ENCODE measurements at places on chromosomes 5 and 9.

- no peak for DNase-seq
Observed at GRCh38 chr9:111148052-111149017, 110.1 kb upstream of the LPAR1 start.

DNA sequence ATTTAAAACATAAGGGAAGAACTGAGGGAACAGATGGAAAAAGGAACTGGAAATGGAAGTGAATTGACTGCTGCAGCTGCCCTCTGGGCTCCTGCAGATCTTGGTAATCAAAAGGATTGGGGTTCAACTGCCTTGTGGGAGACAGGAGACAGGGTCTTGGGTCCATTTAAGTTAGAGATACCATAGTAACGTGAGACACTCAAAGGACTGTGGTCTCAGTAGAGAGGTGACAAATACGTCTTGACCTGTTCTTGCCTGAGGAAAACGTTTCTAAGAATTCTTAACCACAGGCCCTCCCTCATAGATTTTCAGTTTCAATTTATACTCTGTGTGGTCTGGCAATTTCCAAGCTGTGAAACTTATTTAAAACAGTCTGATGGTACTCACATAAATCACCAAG lies 100.8 kb upstream of the DHFR start:
- DNase-seq = peak; percentile 72

GRCh38 chr5:50704730-50705129 lies 38.3 kb downstream of the PARP8 start:
- DNase-seq = no peak

- no peak for DNase-seq
Observed at GRCh38 chr9:113416149-113416721, 5.7 kb downstream of the C9orf43 start.

DNA sequence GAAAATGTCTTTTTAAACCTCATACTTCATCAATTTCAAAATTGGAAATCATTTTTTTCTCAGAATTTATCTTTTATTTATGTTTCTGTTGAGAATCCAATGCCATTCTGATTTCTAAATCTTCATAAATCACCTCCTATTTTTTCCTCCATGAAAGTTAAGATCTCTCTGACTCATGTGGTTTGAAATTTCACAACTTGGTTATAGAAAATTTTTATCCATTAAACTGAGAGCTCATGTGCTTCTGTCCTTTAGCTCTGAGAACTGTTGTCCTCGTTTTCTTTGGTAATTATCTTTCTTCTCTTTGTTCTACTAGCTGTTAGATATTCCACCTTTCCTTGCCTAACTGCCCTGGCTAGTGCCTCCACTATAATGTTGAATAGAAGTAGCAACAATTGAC lies 1.5 kb upstream of the RNF180 start:
- no peak for DNase-seq

GRCh38 chr5:139577689-139578290 lies 16.7 kb downstream of the UBE2D2 start:
- DNase-seq = no peak

GRCh38 chr5:76571559-76571958 lies 51.6 kb downstream of the F2RL2 start:
- no peak for DNase-seq

DNA sequence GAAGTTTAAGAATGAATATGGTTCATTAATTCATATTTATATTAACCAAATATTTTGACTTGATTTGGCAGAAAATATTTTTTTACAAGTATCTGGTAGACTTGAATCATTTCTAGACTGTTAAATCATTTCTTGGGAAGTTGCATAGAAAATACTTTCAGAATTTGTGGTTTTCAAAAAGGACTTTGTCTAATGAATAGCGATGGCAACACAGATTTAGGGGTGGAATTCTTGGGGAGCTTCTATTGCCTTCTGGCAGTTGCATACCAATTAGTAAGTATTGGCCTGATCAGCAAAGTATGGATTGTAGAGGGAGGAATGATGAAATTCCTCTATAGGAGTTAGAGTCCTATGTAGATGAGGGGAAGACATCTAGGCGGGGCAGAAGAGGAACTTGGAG lies 68.6 kb upstream of the CKMT2 start:
- DNase-seq = no peak

DNA sequence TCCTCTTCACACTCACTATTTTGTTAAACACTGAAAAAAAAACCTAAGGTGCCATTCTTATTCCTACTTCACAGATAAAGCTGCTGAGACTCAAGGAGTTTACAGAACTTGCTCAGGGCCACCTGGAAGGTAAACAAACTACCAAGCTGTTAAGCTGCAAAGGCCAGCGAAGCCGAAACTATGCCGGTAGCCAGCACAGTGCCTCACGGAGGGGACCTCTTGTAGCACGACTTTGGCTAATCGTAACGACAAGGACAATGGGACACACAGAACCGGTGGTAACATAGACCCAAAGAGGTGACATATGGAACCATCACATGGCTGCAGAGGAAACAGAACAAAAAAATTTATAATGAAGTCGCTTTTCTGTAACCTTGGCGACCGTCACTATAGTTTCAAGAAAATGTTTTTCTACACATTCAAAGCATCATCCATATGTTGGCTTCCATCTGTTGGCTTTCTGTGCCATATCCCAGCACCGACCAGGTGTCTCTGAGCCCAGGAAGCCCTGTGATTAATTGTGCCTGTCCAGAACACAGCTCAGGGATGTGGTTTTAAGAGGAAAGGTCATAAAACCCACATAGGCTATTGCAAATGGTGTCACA lies 60.3 kb downstream of the S1PR3 start:
- DNase-seq = no peak

GRCh38 chr9:38619556-38620447 lies 594 bp downstream of the ANKRD18A start:
- peak; percentile 65 for DNase-seq

DNA sequence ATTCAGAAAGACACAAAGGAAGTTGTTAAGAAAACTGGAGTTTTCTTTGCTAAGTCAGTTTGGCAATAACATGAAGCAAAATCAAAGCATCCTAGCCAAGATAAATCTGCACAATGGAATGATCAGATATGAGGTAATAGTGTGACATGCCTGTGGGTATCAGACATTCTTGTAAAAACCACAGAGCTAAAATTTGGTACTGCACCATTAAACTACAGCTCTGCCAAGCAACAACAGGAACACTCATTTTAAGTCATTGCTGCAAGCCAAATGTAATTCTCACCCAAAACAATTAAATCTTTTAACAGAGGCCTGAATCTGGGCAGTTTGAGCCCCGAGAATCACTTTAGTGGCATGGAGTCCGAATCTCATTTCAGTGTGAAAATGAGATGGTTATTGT lies 96.6 kb downstream of the VCAN start:
- DNase-seq = no peak

DNA sequence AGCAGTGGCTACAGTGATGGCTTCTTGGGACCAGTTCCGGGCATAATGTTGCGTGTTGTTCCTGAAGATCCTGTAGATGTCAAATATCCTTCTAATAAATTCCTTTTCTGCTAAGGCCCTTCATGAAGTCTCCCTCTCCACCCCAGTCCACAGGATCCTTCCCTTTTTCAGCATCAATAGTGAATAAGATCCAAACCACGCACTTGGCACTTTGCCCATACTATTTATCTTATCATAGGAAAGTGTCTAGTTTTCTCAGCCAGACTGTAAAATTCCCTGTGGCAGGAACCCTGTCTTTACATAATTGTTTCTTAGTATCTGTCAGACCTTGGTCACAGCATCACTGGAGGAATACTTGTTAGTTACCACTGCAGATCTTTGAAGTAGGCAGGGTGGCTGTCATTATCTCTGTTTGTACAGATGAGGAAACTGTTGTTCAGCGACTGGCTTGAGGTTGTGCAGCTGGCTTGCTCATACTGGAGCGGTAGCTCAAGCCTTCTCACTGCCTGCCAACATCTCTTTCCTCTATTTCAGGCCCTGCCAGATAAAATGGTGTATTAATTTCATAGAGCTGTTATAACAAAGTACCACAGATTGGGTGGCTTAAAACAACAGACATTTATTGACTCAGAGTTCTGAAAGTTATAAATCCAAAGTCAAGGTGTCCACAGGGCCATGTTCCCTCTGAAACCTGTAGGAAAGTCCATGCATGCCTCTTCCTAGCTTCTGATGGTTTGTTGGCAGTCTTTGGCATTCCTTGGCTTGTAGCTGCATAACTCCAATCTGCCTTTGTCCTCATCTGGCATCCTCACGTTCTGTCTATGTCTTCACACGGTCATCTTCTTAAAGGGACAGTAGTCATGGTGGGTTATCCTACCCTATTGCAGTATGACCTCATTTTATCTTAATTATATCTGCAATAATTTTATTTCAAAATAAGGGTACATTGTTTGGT lies 33.5 kb upstream of the APC start:
- no peak for DNase-seq

- no peak for DNase-seq
Observed at GRCh38 chr5:115243412-115243811, 19.3 kb downstream of the PGGT1B start.

- DNase-seq = no peak
Observed at GRCh38 chr9:81045658-81046057, 643.7 kb downstream of the TLE1 start.

- no peak for DNase-seq
Observed at GRCh38 chr9:14453286-14453685, 139.3 kb upstream of the NFIB start.

- peak; percentile 74 for DNase-seq
Observed at GRCh38 chr9:132486706-132487350, 76.8 kb downstream of the CFAP77 start.

DNA sequence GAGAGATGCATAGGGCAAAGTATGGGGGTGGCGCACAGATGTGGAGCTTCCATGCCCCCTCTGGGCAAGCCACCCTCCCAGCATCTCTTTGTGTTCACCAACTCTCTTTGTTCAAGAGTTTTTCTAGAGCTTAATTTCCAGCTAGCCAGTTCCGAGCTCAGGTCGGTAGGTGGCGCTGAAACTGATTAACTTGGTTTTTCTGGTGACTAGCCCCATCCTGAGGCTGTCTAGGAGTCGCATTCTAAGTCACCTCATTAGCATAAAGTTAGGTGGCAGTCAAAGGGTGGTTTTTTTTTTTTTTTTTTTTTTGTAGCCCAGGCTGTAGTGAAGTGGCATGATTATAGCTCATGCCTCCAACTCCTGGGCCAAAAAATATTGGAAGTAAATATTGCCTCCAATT lies 476.4 kb downstream of the KDM4C start:
- no peak for DNase-seq

DNA sequence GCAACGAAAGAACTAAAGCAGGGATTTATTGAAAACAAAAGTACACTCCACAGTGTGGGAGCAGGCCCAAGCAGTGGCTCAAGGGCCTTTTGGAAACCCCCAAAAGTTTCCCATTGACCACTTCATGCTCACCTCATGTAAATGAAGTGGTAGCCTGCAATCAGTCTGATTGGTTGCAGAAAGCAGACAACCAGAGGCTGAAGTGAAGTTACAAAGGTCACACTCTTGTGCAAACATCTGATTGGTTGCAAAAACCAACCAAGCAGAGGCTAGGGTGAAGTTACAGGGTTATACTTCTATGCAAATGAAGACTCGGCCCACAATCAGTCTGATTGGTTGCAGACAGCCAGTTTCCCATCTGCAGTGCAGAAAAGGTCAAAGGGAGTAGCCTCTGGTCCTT lies 258.0 kb downstream of the YTHDC2 start:
- DNase-seq = no peak

GRCh38 chr9:97905228-97905627 lies 17.1 kb downstream of the TRMO start:
- no peak for DNase-seq

DNA sequence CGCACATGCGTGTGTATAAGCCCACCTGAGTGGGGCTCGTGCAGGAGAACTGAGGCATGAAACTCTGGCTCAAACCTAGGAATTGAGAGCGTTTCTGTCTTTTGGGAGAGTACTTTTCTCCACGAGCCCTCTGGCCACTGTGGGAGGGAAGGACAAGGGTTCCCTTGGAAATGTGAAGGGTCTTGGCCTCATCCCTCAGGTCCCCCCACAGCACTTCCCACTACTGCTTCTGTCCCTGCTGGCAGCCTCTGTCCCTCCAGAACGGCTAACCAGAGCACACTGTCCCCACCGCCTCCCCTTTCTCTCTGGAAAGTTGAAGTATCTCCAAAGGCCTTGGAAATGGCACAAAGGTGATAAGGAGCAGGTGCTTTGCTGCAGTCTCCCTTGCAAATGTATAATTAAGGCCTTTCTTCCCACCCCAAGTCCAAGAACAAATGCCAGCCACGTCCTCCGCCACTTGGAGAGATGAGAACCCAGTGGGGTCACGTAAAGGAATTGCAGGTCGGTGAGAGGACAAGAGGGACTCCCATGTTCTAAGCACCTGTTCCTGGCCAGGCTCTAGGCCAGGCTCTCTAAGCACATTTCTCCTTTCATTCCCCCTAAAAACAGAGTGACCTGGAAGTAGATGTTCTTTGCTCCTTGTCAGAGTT lies 107.9 kb upstream of the LMX1B start:
- DNase-seq = no peak

- no peak for DNase-seq
Observed at GRCh38 chr5:115855959-115856358, 14.2 kb downstream of the AP3S1 start.
